ENCODE measurements at places on chromosomes 7 and 10.

GRCh38 chr10:61000769-61001730, 57.1 kb upstream of the RHOBTB1 start:
- DNase-seq: no peak

GRCh38 chr7:151078233-151079040, 2.2 kb downstream of the FASTK start:
- no peak for DNase-seq

- no peak for DNase-seq
Observed at GRCh38 chr7:143439866-143440265, 3.4 kb upstream of the TAS2R60 start.

DNA sequence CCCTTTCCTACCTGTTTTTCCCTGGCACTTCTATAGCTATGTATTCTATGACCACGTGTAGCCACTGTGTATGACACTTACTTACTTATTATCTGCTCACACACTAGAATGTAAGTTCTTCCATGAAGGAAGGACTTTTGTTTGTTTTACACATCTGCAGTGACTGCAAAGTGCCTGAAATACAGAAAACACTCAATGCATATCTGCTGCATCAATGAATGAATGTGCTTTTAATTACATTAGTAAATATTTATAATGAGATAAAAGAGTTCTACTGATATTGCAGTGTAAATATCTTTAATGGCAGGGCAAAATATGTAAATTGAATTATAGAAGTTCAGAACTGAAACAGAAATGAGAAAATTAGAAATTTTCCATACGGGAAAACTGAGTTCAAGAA, 43.5 kb upstream of the CDC14C start:
- DNase-seq: no peak

DNA sequence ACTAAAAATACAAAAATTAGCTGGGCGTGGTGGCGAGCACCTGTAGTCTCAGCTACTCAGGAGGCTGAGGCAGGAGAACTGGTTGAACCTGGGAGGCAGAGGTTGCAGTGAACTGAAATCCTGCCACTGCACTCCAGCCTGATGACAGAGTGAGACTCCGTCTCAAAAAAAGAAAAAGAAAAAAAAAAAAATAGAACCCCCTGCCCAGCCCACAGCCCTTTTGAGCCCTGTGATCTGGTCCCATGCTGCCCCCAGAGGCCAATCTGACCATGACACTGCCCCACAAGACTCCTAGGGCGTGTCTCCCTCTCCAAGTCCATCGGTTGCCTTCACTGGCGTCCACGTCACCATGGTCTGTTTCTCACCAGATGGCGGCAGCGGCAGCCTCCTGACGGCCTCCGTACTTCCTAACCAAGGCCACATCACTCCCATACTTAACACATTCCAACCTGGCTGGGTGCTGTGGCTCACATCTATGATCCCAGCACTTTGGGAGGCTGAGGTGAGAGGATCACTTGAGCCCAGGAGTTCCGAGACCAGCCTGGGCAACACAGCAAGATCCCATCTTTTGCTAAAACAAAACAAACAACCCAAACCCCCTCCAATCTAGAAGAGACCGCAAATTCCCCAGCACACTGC, 18.0 kb downstream of the STX1A start:
- peak; percentile 32 for DNase-seq
